ENCODE measurements at places on chromosomes 5 and 9. TPM values are rescaled to one million over a fixed set of nuclear protein-coding genes. Genes with fewer than 3 reads are reported as not detected.

The KCNIP1 gene
- not detected for total RNA-seq

The IFT74 gene
- total RNA-seq, result 10.5 TPM

The MACIR gene
- total RNA-seq, result 9.8 TPM

The SPINK13 gene
- not detected for total RNA-seq

The CD14 gene
- total RNA-seq, result 0.43 TPM

The PCDHB13 gene
- not detected for total RNA-seq

The ORM2 gene
- total RNA-seq, result not detected

The TARS1 gene
- 285 TPM for total RNA-seq

The FRMD3 gene
- total RNA-seq, result 0.46 TPM

The TMEM8B gene
- total RNA-seq, result 6.9 TPM

The CDK7 gene
- total RNA-seq, result 47.8 TPM

The CORO2A gene
- 9.7 TPM for total RNA-seq

The MYMK gene
- total RNA-seq, result not detected

The PDCD1LG2 gene
- total RNA-seq, result 0.81 TPM

The GLRA1 gene
- not detected for total RNA-seq

The PFN3 gene
- not detected for total RNA-seq

The CARTPT gene
- total RNA-seq, result not detected

The KCNN2 gene
- not detected for total RNA-seq

The FRMPD1 gene
- not detected for total RNA-seq

The TAF1L gene
- total RNA-seq, result 0.02 TPM

The PCDHA1 gene
- not detected for total RNA-seq

The HRCT1 gene
- total RNA-seq, result not detected

The C9 gene
- not detected for total RNA-seq

The PHF19 gene
- total RNA-seq, result 168 TPM

The SPINK6 gene
- not detected for total RNA-seq

The SOHLH1 gene
- total RNA-seq, result not detected

The GOLGA2 gene
- 28.4 TPM for total RNA-seq

The ADRB2 gene
- total RNA-seq, result not detected

The C7 gene
- not detected for total RNA-seq

The GNA14 gene
- 0.54 TPM for total RNA-seq

The CPLANE1 gene
- total RNA-seq, result 6.2 TPM

The SLC22A5 gene
- 4.9 TPM for total RNA-seq

The ANKRD33B gene
- 4.9 TPM for total RNA-seq

The OR1L8 gene
- total RNA-seq, result not detected

The CCDC183 gene
- total RNA-seq, result 0.55 TPM

Measured in activated CD4-positive, alpha-beta T cell treated with anti-CD3 and anti-CD28 coated beads for 36 hours (primary cell).